ENCODE measurements at places on chromosomes 2 and 18.

- no peak for DNase-seq
These were observed 162.9 kb downstream of the MTCL1 start for GRCh38 chr18:8868276-8868675.

DNA sequence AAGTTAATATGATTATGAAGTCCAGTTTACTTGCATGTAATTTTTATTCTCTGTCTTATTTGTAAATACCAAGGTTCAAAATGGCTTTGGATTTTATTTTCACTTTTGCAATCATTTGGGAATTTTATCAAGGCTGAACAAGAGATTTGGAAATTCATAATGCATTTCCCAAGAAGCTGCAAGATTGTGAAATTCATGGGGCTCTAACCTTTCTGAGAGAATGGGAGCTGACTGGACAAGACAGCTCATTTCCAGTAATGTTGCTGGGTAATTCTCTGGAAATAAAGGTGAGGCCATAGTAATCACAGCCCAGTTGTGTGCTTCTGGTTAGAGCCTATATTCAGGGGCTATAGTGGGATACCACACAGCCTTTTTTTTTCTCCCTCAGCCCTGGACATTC lies 21.5 kb upstream of the NABP1 start:
- no peak for DNase-seq

- no peak for DNase-seq
These were observed 6.0 kb downstream of the RETREG2 start for GRCh38 chr2:219184121-219184520.

GRCh38 chr2:191226196-191226595 lies 19.0 kb upstream of the MYO1B start:
- DNase-seq: no peak

DNA sequence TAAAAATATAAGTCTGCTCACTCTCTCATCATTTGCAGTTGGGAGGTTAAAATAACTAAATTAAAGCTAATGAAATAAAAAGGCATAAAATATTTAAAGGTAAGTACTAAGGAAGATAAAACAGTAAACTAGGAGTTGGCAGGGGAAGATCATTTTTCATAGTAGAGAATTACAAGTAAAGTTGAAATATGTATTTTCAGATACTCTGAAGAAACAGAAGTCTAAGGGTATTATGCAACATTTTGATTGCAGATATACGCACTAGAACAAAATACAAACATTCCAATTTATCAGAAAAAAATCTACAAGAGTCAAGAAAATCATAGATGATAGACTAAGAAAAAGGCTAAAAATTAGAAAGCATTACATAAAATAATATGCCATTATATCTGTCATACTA lies 167.6 kb upstream of the CTAGE1 start:
- DNase-seq: no peak
